Purkinje cell (primary cell): ENCODE measurements at places on chromosomes 2 and 18. TPM values are rescaled to one million over a fixed set of nuclear protein-coding genes. Genes with fewer than 3 reads are reported as not detected.

Gene EML6
- polyA plus RNA-seq = 7.3 and 17.7 TPM in 2 replicates

Gene HOXD8
- polyA plus RNA-seq = not detected in 2 replicates

Gene PLCL1
- 2.5 and 2.8 TPM in 2 replicates for polyA plus RNA-seq

Gene RGPD6
- 12.3 and 17.8 TPM in 2 replicates for polyA plus RNA-seq

Gene ADD2
- polyA plus RNA-seq = 0.46 and 5.4 TPM in 2 replicates

Gene GKN1
- 2.8 and 5.7 TPM in 2 replicates for polyA plus RNA-seq

Gene SULT6B1
- not detected in 2 replicates for polyA plus RNA-seq

Gene TEX44
- polyA plus RNA-seq = not detected in 2 replicates

Gene LTBP1
- 0.90 and 1.7 TPM in 2 replicates for polyA plus RNA-seq

Gene CREG2
- polyA plus RNA-seq = 0.73 and 23.4 TPM in 2 replicates

Gene SCTR
- not detected in 2 replicates for polyA plus RNA-seq

Gene LHCGR
- not detected in 2 replicates for polyA plus RNA-seq

Gene ATG9A
- 24.5 and 24.6 TPM in 2 replicates for polyA plus RNA-seq

Gene OTX1
- 0.11 TPM in 1 of 2 replicates, not detected in the other for polyA plus RNA-seq

Gene RAB10
- 56.6 and 62.6 TPM in 2 replicates for polyA plus RNA-seq

Gene TMEM247
- not detected in 2 replicates for polyA plus RNA-seq

Gene C2orf78
- not detected in 2 replicates for polyA plus RNA-seq

Gene STON1
- polyA plus RNA-seq = 5.3 and 6.6 TPM in 2 replicates

Gene CHPF
- polyA plus RNA-seq = 3.1 and 10.5 TPM in 2 replicates

Gene SERPINB4
- polyA plus RNA-seq = 0.55 TPM in 1 of 2 replicates, not detected in the other

Gene PJVK
- polyA plus RNA-seq = 6.1 and 6.6 TPM in 2 replicates

Gene FAM237A
- polyA plus RNA-seq = 7.1 and 7.4 TPM in 2 replicates

Gene LBH
- 0.70 TPM in 1 of 2 replicates, not detected in the other for polyA plus RNA-seq

Gene INHA
- 0.60 and 1.7 TPM in 2 replicates for polyA plus RNA-seq

Gene TUBB8B
- polyA plus RNA-seq = not detected in 2 replicates

Gene SDC1
- polyA plus RNA-seq = 3.1 and 9.0 TPM in 2 replicates

Gene ANKRD23
- polyA plus RNA-seq = 2.2 TPM in 1 of 2 replicates, not detected in the other

Gene ALLC
- 0.78 and 1.5 TPM in 2 replicates for polyA plus RNA-seq
